ENCODE measurements at places on chromosomes 6 and 20.
A peak's percentile ranks its signal among the peaks of the same experiment; 100 is the strongest.

DNA sequence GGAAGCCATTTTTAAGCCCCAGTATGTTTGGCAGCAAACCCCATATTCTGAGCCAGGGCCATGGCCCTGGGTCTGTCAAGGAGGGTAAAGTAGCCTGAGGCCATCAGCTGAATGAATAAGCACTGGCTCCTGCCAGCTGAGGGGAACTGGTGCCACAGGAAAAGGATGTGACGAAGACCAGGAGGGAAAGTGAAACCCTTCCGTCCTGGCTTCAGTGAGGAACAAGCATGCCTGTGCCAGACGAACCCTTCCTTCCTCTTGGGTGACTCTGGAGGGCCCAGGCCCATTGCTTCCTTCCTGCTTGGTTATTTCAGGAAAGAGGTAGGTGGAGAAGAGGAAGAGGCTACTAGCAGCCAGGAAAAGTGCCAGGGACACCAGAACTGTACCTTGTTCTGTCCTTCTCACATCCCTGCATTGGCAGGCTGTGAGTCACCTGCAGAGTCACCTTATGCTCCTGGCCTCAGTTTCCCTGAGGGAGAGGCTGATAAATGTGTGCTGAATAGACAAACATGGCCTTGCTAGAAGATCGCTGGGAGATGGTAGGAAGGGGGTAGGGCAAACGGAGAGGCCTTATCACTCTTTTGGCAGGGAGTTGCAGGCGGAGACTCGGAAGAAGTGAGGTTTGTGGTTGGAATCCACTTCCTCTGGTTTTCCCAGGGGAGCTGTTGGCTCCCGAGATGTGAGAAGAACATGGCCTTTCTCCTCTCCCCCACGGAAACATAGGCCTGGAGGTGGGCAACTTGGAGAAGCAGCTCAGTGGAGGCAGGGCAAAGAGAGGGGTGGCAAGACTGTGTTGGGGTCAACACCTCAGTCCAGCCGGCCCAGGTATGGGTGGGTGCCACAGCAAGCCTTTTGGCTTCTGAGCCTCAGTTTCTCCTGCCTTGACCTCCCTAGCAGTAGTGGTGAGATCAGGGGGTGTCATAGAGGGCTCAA lies 37.4 kb downstream of the COX4I2 start:
- DNase-seq: no peak

- DNase-seq: no peak
These were observed 158.5 kb upstream of the ADGRB3 start for GRCh38 chr6:68476611-68477010.

DNA sequence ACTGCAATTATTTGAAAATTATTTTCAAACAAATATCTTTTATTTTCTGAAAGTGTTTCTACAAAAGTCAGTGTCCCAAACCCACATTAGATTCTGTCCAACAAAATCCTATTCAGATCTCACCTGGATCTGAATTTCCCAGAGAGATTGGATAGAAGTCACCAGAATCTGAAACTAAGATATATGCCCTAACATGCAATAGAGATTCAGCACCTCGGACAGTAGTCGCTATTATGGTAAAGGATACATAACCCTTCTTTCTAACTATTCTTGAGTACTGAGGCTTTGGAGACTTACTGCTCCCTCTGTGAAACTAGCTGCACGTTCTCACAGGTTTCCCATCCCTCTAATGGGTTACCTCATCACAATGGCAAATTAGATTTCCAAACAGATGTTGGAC lies 151.4 kb downstream of the ID4 start:
- no peak for DNase-seq

DNA sequence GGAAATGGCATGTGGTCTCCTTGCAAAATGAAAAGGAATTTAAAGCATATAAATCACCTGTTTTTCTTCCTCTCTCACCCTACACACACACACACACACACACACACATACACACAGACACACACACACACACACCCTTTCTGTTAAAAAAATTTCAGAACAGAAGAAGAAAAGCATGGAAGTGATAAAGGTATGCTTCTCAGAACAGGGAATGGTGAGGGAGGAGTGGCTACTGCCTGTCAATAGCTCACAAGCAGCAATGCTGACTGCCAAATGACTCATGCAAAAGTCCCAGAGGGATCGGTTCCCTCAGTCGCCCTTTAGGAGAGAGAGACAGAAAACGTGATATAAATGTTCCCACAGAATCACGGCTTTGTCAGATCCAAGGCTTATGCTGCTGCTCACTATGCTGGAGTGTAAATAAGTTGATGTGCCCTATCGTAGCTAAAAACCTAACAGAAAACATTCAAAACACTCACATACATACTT lies 102.6 kb downstream of the IBTK start:
- DNase-seq: no peak

GRCh38 chr20:53735536-53736050 lies 142.0 kb upstream of the ZNF217 start:
- peak; percentile 50 for DNase-seq

Data from NCI-H510A treated with DMSO at 0.1 percent for 48 hours (cell line).